ENCODE measurements at places on chromosomes 13 and 19. TPM values are rescaled to one million over a fixed set of nuclear protein-coding genes. Genes with fewer than 3 reads are reported as not detected.

The GPR42 gene
- total RNA-seq: not detected

The ADGRE1 gene
- total RNA-seq: not detected

The IGSF23 gene
- total RNA-seq: not detected

The ZNF709 gene
- total RNA-seq: 8.7 TPM

The CTXN1 gene
- total RNA-seq: 90.6 TPM

The ZGLP1 gene
- total RNA-seq: 9.4 TPM

Measured in glutamatergic neuron (in vitro differentiated cells).